ENCODE measurements at places on chromosomes 4 and X. TPM values are rescaled to one million over a fixed set of nuclear protein-coding genes. Genes with fewer than 3 reads are reported as not detected.
A peak's percentile ranks its signal among the peaks of the same experiment; 100 is the strongest.

GRCh38 chr4:76527666-76528065 is 92.6 kb downstream of the SHROOM3 start:
- no peak for DNase-seq
- H3K27me3 ChIP-seq: no peaks in the 10 kb centered on the region
- H3K27ac ChIP-seq: no peak overlapping the region

DNA sequence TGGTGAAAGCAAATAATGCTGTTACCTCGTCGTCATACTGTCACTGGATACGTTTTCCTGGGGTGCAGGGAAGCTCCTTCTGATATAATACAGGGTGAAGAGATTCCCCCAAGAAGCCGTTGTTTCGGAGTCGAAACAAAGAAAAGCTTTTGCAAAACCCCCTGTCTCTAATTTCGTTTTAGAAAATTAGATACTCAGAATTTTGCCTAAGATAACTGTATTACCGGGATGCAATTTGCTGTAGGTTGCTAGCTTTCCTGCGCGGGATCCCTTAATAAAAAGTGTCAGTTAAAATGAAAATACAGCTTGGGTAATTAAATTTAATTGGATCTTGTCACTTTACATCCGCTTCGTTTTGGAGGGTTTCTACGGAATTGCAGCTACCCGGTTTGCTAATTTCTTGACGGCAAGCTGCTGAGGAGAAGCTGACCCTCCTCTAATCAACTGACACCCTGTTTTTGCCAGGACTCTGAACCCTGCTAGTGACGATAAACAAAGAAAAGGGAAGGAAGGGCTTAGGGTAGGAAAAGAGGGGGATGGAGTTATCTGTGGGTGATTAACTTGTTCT is 174.6 kb downstream of the SHOX start:
- H3K4me1 ChIP-seq: no peaks in the 10 kb centered on the region
- H3K36me3 ChIP-seq: no peaks in the 10 kb centered on the region
- H3K27ac ChIP-seq: no peak overlapping the region
- no peak overlapping the region for H3K4me3 ChIP-seq
- no peaks in the 10 kb centered on the region for H3K27me3 ChIP-seq

GRCh38 chr4:141132072-141132708 is 1.1 kb downstream of the RNF150 start:
- H3K4me3 ChIP-seq: peak overlapping the region; percentile 89
- H3K36me3 ChIP-seq: no peaks in the 10 kb centered on the region
- H3K27me3 ChIP-seq: peaks cover 11% of the 10 kb centered on the region
- DNase-seq: peak; percentile 43

DNA sequence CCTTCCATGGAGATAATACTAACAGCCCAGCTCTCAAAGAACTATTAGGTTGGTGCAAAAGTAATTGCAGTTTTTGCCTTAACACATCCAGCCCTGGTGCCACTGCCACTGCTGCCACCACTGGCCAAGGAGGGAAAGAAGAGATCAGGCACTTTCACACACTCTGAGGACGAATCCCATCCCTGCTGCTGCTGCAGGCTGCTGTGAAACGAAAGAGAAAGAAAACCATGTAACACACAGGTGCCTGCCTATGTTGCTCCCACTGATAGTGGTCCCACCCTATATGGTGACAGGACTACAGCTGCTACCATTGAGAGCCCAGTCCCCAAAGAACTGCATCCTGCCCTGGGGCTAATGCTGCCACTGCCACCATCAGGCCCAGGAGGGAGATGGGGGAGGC is 35.1 kb downstream of the TMLHE start:
- H3K36me3 ChIP-seq: no peaks in the 10 kb centered on the region
- H3K27me3 ChIP-seq: no peaks in the 10 kb centered on the region
- H3K4me1 ChIP-seq: no peaks in the 10 kb centered on the region

DNA sequence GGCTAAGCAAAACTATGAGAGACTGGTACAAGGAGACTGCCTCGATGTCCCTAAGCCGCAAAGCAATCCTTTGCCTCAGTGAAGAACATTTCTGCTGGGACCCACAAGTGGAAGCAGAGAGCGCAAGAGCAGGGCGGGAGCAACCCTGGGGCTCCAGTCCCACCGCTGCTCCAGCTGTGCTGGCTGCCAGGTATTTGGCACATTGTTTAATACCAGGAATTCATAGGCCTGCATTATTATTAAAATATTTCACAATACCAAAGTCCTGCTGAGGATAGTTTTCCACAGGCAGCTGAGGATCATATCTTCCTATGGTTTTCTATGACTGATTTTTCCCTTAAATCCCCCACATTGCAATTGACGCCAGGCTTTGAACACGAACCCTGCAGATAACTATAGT is 163.5 kb upstream of the TLL1 start:
- H3K27me3 ChIP-seq: no peaks in the 10 kb centered on the region
- no peaks in the 10 kb centered on the region for H3K36me3 ChIP-seq
- no peak overlapping the region for H3K4me3 ChIP-seq
- no peak overlapping the region for H3K27ac ChIP-seq

DNA sequence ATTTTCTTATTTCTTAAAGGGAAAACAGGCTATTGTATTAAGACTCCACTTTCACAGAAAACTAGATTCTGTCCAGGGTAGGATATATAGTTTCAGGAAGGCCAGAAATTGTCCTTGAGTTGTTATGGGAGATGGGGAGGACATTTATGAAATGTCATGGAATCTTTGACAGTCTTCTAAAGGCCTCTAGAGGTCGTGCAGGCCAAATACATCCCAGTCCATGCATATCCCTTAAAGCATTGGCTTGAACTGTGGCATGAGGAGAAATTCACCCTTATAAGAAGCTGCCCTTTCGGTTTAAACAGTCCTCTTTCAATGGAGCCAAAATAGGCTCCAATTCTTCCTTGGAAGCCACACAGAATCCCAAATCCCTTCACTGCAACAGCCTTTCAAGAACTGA is 183.6 kb upstream of the NOCT start:
- DNase-seq: no peak
- H3K36me3 ChIP-seq: no peaks in the 10 kb centered on the region
- no peak overlapping the region for H3K27ac ChIP-seq
- no peaks in the 10 kb centered on the region for H3K27me3 ChIP-seq
- H3K4me3 ChIP-seq: no peak overlapping the region

Gene PNMA6A
- 0.71 TPM for polyA plus RNA-seq

Gene TMEM128
- 12.2 TPM for polyA plus RNA-seq

Gene F8A2
- not detected for polyA plus RNA-seq

Gene RASL11B
- polyA plus RNA-seq: 4.4 TPM

Gene TRIM75
- not detected for polyA plus RNA-seq

Data from heart left ventricle (tissue), 16 donors.